H4 (cell line): ENCODE measurements at places on chromosomes 1 and 21. TPM values are rescaled to one million over a fixed set of nuclear protein-coding genes. Genes with fewer than 3 reads are reported as not detected.

DNA sequence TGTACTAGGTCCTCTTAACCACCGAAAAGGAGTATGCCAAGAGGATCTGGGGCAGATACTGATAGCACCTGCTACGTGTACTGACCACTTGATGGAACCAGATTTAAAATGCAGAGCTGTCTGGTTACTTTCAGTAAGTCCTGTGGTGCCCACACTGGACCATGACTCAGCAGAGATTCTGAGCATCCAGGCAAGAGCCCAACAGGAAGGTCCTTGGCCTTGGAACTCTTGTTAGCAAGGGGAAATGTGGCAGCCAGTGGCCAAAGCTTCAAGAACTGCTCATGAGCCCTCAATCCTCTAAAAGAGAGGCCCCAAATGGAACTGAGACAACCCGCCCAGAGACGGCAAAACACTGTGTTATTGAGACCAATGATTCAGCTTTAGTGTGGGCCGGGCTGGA, 4.2 kb upstream of the GJB5 start:
- DNase-seq: no peak

- DNase-seq: no peak
Observed at GRCh38 chr1:66476774-66477173, 57.2 kb upstream of the SGIP1 start.

- no peak for DNase-seq
Observed at GRCh38 chr1:182629499-182630096, 25.4 kb upstream of the RGS16 start.

GRCh38 chr1:217048104-217048707, 325.0 kb upstream of the ESRRG start:
- DNase-seq: no peak

DNA sequence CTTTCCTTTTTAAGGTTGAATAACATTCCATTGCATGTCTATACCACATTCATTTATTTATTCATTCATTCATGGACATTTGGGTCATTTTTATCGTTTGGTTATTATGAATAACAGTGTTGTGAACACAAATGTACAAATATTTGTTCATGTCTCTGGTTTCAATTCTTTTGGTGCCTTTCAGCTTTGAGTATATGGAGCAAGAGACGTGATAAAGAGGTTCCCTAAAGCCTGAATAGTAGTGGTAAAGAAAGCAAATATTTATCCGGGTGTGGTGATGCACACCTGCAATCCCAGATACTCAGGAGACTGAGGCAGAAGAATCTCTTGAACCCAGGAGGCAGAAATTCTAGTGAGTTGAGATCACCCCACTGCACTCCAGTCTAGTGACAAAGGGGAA, 5.3 kb upstream of the RLF start:
- no peak for DNase-seq

- DNase-seq: no peak
Observed at GRCh38 chr1:200302192-200302920, 107.5 kb downstream of the ZNF281 start.

- peak; percentile 84 for DNase-seq
Observed at GRCh38 chr21:23968722-23969647, 1638.3 kb downstream of the MRPL39 start.

DNA sequence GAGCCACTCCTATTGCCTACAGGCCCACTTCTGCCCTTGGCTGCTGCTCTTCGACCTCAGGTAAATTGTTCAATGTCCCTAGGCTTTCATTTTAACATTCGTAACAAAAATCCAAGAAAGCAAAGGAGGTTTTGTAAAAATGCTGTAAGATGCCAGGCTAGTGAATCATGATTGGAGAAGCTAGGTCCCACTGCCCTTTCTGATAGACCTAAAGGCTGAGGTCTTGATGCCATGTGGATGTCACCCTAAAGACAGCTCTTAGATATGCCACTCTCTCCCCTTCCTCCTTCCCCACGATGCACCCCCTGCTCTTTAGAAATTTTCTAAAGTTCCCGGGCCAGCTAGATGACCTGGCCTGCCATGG, 9.9 kb upstream of the TMEM39B start:
- DNase-seq: no peak

GRCh38 chr1:29984862-29985605, 738.4 kb downstream of the MATN1 start:
- no peak for DNase-seq

DNA sequence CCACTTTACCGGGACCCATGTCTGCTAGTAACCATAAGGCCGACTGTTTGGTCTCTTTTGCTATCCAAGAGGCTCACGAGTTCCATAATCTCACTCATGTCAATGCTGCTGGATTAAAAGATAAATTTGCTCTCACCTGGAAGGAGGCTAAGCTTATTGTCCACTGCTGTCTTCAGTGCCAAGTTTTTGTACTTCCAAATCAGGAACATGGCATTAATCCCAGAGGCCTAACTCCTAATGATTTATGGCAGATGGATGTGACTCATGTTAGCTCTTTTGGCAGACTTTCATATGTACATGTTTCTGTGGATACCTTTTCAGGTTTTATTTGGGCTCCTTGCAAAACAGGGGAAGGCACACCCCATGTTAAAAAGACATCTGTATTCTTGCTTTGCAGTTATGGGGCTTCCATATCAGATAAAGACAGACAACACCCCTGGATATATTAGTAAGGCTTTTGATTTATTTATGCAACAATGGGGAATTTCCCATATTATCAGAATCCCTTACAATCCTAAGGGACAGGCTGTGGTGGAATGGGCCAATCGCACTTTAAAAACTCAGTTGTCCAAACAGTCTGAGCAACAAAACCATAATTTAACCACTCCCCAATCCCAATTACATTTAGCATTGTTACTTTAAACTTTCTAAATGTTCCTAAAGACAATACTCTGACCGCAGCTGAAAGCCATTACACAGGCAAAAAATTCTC, 162.7 kb downstream of the IER5 start:
- no peak for DNase-seq

GRCh38 chr1:233607252-233608119, 6.4 kb upstream of the KCNK1 start:
- DNase-seq: no peak

DNA sequence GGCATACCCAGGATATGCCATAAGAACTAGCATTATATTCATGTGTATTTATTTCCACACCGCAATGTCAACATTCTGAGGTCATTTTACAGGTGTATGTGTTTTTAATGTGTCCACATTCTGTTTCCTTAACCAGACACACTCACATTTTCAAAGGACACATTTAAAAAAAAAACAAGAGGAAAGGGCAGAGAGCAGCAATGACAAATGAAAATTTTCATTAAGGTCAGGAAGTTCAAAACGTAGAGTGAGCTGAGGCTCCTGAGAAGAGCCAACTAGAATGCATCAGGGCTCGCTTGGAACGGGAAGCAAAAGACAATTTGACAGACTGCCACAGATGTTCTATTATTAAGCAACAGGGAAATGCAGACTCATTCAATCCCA, 4.8 kb upstream of the GNPAT start:
- DNase-seq: no peak

DNA sequence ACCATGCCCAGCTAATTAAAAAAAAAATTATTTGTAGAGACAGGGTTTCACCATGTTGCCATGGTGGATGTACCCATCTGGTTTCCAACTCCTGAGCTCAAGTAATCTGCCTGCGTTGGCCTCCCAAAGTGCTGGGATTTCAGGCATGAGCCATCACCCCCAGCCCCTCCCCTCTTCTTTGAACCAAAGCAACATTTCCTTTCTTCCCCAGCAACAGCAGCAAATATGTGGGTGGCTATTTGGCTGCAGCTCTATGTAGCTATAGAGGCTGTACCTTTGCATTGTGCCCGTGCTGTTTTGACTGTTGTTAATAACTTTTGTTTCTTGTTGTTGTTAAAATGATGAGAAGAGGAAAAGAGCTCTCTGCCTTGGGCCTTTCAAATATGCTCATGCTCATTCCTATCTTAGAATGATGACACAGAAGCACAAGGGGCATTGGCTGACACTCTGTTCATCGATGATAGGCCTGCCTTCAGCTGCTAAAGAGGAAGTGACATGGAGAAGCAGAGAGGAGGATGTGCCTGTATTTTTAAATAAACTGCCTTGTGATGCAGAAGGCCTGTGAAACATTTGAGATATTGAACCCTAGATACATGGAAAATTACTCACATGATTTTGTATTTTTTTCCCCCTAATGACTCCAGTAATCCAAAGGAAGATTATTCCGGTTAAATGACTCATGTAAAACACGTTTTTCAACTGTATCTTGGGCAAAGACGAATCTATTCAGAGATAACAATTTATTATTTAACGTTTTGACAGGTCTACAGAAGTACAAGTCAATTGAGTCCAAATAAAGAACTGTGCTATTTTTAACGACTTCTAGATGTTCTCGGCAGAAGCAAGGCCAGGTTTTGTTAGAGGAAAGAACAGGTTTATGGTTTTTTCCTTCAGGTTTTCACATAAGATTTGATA, 20.5 kb upstream of the XPR1 start:
- DNase-seq: no peak

Gene ATPAF1
- total RNA-seq: 73.0 and 82.3 TPM in 2 replicates

Gene HRNR
- not detected in 2 replicates for total RNA-seq

Gene OPTC
- total RNA-seq: not detected in 2 replicates
